ENCODE measurements at places on chromosomes 2 and 18. TPM values are rescaled to one million over a fixed set of nuclear protein-coding genes. Genes with fewer than 3 reads are reported as not detected.

The RAB17 gene
- total RNA-seq = not detected

The DQX1 gene
- total RNA-seq = 0.33 TPM

The NOP58 gene
- total RNA-seq = 108 TPM

The SATB2 gene
- 0.13 TPM for total RNA-seq

The HYCC2 gene
- 31.9 TPM for total RNA-seq

The LAMA1 gene
- not detected for total RNA-seq

The STAT4 gene
- total RNA-seq = 124 TPM

DNA sequence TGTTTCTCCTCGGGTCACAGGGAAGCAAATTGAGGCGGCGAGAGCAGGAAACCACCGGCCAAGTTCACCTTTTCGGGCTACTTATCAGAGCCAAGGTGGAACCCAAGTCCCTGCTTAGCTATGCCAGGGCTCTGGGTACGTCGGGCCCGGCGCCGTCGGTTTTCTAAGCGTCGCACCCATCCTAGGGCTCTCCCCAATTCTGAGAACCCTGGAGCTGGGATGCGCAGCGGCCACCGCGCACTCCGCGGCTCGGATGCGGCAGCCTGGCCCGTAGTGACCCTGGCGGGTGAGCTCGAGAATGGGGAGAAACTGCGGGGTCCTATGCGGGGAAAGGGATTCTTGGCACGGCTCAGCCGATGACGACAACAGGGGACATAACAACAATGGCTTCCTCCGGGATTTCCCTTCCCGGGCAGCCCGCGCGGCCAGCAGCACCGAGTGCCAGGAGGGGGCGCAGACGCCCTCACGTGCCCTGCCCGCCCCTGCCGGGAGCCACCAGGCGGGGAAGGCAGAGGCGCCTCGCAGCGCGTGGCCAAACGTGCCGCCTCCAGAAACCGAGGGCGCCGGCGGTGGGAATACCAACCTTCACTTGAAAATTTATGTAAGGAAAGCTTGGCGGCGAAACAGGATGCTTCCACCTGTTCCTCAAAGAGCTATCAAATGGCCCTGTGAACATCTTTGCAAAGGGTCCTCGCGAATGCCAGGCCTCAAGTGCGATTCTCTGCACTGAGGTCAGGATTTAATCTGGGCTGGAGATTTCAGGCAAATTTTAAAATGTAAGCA is 2.1 kb upstream of the SLC30A3 start:
- H3K4me3 ChIP-seq = peak overlapping the region; percentile 50
- DNase-seq = peak; percentile 47
- H3K27me3 ChIP-seq = peaks cover 46% of the 10 kb centered on the region
- H3K36me3 ChIP-seq = no peaks in the 10 kb centered on the region
- H3K4me1 ChIP-seq = peaks cover 34% of the 10 kb centered on the region

- no peaks in the 10 kb centered on the region for H3K27me3 ChIP-seq
- DNase-seq = no peak
- peaks cover 61% of the 10 kb centered on the region for H3K36me3 ChIP-seq
- no peak overlapping the region for H3K4me3 ChIP-seq
Observed at GRCh38 chr2:61220768-61221167, 58.8 kb downstream of the C2orf74 start.

DNA sequence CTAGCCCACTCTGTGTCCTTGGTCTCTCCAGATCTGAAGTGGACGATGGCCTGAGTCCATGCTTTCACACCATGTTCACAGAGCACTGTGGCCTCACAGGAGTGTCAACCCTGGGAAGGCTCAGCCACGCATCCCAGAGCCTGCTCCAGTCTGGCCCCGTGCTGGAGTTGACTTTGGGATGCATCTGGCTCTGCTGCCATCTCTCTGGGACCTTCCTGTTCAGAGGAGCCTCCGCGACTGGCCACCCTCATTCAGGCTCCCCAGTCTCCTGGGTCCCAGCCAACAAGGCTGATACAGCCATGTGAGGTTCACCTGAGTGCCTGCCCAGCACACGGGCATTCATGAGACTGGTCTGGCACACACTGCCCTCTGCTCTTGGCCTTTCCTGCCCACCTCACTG is 199.7 kb upstream of the RAB6C start:
- H3K27ac ChIP-seq = no peak overlapping the region
- DNase-seq = peak; percentile 12
- H3K27me3 ChIP-seq = no peaks in the 10 kb centered on the region
- H3K4me3 ChIP-seq = no peak overlapping the region
- H3K4me1 ChIP-seq = no peaks in the 10 kb centered on the region

GRCh38 chr2:50949450-50950193 is 82.3 kb downstream of the NRXN1 start:
- no peak overlapping the region for H3K27ac ChIP-seq
- no peaks in the 10 kb centered on the region for H3K27me3 ChIP-seq
- DNase-seq = no peak
- no peaks in the 10 kb centered on the region for H3K4me1 ChIP-seq
- H3K36me3 ChIP-seq = no peaks in the 10 kb centered on the region

DNA sequence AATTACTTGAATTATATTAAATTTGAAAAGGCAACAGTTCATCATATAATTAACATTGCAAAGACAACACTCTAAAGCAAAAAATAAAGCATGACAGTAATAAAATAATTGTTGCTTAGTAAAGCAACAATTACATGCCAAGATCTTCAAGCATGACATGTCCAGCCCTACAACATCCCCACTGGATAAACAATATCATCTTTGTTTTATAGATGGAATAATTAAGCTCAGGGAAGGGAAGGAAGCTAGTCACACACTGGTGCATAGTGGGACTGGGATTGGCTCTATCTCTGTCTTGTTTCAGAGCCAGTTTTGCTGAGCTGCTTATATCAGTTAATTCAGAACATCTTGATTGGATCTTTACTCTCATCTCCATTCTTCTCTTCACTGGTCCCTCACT is 49.9 kb upstream of the PARD3B start:
- no peaks in the 10 kb centered on the region for H3K36me3 ChIP-seq
- H3K27ac ChIP-seq = no peak overlapping the region
- DNase-seq = no peak
- no peaks in the 10 kb centered on the region for H3K4me1 ChIP-seq
